Ascending aorta (tissue), 2 donors: ENCODE measurements at places on chromosomes 12 and 14. TPM values are rescaled to one million over a fixed set of nuclear protein-coding genes. Genes with fewer than 3 reads are reported as not detected.

The GPR137C gene
- total RNA-seq, result not detected

The OTOGL gene
- total RNA-seq, result not detected

The BEST3 gene
- total RNA-seq, result not detected

DNA sequence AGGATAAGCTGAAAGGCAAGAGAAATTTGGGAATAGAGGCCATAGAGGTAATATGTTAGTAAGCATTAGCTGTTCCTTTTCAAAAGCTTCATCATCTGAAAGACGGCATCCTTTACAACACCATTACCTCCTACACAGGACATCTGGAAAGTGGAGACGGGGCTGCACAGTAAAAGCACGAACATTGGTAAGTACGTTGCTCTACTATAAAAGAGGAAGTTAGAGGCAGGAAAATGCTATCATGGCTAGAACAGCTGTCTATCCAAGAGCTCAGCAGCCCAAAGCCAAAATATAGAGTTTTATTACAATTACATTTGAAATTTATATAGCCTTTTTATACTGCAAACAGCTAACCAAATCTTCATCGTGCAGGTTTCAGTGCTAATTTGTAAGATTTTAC, 172.3 kb upstream of the GRIP1 start:
- no peak overlapping the region for H3K4me3 ChIP-seq
- H3K4me1 ChIP-seq, result no peaks in the 10 kb centered on the region

DNA sequence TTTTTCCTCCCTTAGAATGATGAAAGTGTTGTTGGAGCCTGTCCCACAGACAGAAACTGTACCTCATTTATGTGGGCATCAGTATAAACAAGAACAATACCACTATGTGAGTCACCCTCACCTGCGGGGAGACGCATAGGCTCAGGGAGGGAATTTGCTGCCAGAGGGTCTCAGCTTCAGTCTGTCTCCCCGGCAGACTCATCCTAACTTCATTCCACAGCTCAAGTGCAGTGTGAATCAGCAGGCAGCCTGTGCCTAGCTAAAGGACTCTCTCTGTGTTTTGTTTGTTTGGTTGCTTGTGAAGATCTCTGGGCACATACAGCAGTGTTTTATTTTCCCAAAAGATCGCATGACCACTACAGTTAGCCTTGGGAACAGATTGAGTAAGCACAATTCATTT, 98.9 kb downstream of the PRKCH start:
- DNase-seq, result no peak
- peaks cover 12% of the 10 kb centered on the region for H3K4me1 ChIP-seq
- no peaks in the 10 kb centered on the region for H3K27me3 ChIP-seq
- H3K27ac ChIP-seq, result no peak overlapping the region
- H3K4me3 ChIP-seq, result no peak overlapping the region

The ACRBP gene
- 10.6 TPM for total RNA-seq

DNA sequence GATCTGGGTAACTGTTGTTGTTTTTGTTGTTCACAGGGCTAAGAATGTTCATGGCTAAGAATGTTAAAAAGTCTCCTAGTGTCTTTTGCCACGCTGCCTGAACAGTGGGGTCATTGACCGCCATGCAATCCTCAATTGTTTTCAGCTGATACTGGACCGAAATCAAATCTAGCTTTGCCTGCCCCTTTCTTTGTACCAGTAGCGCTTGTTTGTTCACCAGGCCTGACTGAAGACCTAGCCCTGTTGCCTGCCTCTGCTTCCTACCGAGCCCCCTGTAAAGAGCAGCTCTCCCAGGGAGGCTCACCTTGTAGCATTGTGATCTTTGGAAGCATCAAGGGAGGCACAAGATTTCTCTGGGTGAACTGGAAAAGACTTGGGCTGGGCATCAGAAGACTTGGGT, 6.7 kb downstream of the PSEN1 start:
- H3K4me3 ChIP-seq, result no peak overlapping the region
- H3K36me3 ChIP-seq, result peaks cover 2% of the 10 kb centered on the region
- no peak for DNase-seq
- H3K27ac ChIP-seq, result no peak overlapping the region
- no peaks in the 10 kb centered on the region for H3K27me3 ChIP-seq
- H3K4me1 ChIP-seq, result no peaks in the 10 kb centered on the region

The TMEM260 gene
- total RNA-seq, result 32.6 TPM

The CCDC175 gene
- not detected for total RNA-seq

GRCh38 chr14:31556191-31556590, 5.0 kb upstream of the NUBPL start:
- no peaks in the 10 kb centered on the region for H3K4me1 ChIP-seq
- no peak for DNase-seq
- H3K4me3 ChIP-seq, result no peak overlapping the region
- no peaks in the 10 kb centered on the region for H3K27me3 ChIP-seq
- no peaks in the 10 kb centered on the region for H3K36me3 ChIP-seq
